ENCODE measurements at places on chromosomes 4 and X.
A peak's percentile ranks its signal among the peaks of the same experiment; 100 is the strongest.

DNA sequence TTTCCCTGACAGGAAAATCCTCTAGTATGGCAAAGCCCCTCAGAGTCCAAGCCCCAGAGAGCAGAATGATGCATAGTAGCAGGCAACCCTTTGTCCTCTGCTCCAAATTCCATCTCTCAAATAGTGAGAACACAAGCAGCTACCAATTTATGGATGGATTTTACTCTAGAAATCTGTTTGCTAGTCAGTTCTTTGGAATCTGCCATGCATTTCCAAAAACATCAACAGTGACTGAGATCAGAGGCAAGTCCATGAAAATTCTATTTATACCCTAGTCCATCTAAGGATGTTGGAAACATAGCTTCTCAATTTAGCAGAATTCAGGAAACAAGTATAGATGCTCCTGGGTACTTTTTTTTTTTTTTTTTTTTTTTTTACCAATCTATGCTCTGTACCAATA, 10.0 kb upstream of the CC2D2A start:
- DNase-seq: no peak

DNA sequence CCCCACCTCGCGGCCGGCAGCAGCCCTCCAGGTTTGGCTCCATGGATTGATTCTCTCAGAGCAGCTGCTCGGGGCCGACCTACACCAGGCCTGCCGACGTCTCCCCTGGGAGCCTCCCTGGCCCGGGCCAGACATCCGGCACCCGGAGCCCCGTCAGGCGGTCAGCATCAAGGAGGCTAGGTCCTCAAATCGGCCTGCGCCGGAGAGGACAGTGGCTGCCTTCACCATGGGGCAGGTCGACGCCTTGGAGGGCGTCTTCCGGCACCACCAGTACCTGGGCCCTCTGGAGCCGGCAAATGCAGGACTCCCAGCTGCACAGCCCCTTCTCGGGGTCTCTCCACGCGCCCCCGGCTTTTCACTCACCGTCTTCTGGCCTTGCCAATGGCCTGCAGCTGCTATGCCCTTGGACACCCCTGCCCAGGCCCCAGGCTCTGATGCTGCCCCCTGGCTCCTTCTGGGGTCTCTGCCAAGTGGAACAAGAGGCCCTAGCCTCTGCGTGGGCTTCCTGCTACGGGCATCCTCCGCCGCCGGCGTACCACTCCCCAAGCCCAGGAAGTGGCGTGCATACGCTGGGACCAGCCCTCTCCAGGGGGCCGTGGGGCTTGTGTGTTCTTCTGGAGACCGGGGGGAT, 341.8 kb downstream of the MAGEB5 start:
- DNase-seq: no peak

DNA sequence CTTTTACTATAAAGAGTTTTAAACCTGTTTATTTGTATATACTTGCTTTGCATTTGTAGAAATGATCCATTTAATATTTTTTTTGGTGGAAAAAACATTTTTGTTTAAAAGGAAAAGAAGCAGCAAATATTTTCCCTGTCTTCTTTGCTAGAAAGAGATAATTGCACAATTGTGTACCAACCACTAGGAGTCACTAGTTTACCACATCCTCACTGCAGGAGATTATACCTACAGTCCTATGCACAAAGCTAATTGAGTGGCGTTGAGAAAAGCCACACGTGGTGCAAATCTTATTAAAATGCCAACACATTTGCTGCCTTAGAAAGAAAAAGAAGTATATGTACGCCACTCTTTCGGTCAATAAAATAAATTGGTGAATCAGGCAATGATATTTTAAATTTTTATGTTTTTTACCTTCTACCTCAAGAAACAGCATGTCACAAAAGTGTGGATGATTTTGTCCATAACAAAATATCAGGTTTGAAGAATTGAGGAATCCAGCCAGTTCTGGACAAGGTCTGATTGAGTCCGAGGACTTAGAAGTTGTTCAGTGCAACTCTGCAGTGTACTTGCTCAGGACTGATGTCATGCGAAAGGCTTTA, 102.9 kb downstream of the GRXCR1 start:
- no peak for DNase-seq

DNA sequence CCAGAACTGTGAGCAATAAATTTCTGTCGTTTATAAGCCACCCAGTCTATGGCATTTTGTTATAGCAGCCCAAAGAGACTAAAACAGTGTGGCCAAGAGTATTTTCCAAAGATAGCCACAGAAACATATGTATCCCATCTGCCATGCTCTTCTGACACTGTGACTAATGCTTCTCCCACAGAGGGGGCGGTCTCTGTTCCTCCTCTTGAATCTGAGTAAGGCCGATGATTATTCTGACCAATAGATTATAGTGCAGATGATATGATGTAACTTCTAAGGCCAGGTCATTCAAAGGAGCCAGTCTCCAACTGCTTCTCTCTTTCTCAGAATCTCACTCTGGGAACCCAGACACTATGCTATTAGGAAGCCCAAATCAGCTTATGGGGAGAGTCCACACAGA, 570.7 kb downstream of the BCOR start:
- no peak for DNase-seq

- DNase-seq: no peak
These were observed 1344.3 kb downstream of the ADGRL3 start for GRCh38 chr4:62544428-62544827.

- no peak for DNase-seq
These were observed 131.6 kb downstream of the PDS5A start for GRCh38 chr4:39846120-39846519.

DNA sequence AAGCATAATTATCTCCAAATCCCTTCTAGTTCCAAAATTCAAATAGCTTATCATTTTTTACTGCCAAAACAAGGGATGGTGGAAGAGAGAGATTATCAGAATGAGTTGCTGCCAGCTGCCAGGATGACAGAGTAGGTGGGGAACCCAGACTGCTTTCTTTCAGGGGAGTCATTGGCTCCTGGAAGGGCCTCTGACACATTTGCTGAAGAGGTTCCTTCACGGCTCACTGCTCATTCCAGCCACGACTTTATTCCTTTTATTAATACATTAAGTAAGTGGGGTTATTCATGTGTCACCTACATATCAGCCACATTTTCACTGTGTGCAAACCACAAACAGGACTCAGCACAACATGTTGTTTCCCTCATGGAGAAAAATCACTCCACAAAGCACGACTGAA, 12.7 kb upstream of the SMIM43 start:
- DNase-seq: no peak

DNA sequence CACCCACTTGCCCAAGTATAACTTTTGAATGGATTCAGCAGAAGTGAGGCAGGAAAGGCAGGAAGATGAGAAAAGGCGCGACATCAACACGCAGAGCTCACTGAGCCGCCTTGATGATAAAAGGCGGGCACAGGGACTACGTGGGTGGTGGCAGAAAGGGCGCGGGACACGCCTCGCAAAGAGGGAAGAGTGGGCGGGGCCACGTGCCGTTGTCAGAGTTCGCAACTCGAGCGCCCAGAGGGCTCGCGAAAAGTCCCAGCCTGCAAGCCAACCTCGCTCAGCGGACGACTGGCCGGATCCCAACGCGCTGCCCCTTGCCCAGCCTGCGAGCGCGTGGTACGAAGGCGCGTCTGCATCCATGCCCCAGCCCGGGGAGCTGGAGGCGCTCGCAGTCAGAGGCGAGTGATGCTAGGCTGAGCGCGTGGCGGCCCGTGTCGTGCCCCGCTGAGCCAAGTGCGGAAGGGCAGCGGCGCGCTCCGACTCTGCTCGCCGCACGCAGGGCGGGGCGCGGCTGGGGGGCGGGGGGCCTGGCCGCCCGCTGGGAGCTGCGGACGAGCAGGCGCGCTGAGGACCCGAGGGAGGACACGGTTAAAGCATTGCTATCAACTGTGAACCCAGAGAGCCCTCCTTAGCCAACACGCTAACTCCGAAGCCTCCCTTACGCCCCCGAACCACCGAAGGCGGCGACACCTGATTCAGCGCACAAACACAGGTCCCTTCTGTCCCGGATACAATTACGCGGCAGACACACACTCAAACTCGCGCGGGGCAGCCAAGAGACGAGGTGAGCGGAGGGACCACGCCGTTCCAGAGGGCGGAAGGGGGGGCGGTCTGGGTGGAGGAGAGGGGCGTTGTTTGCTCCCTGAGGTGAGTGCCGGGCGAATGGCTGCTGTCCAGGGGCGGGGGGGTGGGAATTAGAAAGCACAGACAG, at the start of gene UGT8:
Gene UGT8 (plus strand): TSS at position 617 of the 931 bp plus-strand sequence. CDS start 24,074 bp downstream, outside the sequence.
- no peak for DNase-seq

GRCh38 chr4:21507439-21507838, 441.1 kb downstream of the KCNIP4 start:
- DNase-seq: no peak

- no peak for DNase-seq
These were observed 227.8 kb downstream of the DCLK2 start for GRCh38 chr4:150305995-150306394.

DNA sequence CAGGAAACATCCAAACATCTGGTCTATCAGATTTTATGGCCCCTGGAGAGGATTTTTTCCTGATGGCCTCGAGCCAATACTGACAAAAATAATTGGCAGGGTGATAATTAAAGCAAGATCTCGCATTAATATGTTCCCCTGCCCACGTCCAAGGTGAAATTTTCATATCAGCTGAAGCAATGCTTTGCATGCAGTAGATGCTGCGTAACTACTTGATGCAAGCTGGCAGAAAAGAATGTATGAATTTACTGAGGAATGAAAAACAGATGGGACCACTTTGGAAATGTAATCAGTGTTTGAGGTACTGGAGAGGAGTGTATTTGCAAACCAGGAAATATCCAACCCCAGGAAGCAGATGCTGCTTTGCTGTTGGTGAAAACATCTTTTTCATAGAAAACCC, 36.8 kb upstream of the REST start:
- no peak for DNase-seq

- no peak for DNase-seq
These were observed 99.5 kb downstream of the ADGRA3 start for GRCh38 chr4:22416403-22416802.

DNA sequence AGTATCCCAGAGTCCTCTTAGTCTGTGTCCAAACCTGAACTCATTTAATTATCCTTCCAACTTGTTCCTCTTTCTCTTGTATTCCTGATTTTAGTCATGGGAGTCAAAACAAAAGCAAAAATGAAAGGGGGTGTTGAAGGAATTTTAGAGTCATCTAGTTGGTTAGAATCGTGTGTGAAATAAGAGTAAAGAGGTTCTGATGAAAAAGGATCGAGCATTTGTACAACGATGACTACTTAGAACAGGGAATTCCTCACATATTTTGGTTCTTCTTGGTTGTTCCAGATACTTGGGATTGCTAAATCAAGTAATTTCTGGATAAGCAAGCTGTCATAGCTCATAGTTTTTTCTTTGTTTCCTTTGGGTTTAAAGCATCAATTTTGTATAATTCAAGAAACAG, 194.4 kb downstream of the BCOR start:
- no peak for DNase-seq

- DNase-seq: no peak
These were observed 72.3 kb upstream of the STIM2 start for GRCh38 chr4:26788341-26788733.

DNA sequence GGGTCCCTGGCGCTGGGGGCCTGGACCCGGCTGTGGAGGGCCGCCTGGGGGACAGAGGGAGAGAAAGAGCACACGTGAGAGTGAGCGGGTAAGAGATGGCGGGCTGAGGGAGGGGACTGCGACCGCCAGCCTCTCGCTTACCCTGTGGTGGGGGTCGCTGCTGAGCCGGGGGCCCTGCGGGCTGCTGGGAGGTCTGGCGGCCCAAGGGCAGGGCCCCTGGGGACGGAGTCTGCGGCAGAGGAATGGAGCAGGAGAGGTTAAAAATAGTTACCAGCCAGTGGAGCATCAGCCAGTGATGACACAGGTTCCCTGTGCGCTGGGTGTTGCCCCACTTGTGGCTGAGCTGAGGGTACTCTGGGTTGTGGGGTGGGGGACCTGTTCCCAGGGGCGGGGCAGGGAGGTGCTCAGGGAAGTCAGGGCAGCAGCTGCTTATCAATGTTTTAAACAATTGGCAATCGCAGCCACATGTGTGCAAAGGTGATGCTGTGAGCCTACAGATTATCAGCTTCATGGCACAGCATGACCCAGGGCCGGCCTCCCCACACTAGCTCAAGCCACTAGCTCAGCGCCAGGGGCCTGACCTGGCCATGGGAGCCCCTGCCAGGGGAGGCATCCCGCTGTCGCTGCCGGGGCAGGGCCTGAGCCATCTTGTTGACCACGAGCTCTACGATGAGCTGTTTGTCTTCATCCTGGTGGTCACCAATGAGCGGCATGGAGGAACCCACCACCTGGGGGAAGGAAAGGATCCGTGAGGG, 7.5 kb upstream of the TIMP1 start:
- no peak for DNase-seq

- no peak for DNase-seq
These were observed 37.3 kb downstream of the PSAPL1 start for GRCh38 chr4:7397206-7398103.

- DNase-seq: no peak
These were observed 55.8 kb downstream of the XAGE2 start for GRCh38 chrX:52424656-52425055.

GRCh38 chr4:178339769-178340168, 897.5 kb upstream of the AGA start:
- DNase-seq: no peak

DNA sequence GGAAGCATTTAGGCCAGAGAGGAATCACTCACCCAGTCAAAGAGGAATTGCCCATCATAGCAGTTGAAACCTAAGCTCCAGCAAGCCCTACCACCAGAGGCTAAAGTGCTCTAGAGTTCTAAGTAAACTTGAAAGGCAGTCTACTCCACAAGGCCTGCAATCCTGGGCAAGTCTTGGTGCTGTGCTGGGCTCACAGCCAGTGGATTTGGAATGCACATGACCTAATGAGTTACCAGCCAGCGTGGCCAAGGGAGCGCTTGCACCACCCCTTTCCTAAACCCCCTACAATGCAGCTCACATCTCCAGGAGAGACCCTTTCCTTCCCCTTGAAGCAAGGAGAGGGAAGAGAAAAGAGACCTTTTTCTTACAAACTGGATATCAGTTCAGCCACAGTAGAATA, 445.7 kb downstream of the GASK1B start:
- DNase-seq: no peak

GRCh38 chr4:156347412-156348075, 393.9 kb upstream of the CTSO start:
- no peak for DNase-seq

- peak; percentile 6 for DNase-seq
These were observed 7.8 kb upstream of the SH3TC1 start for GRCh38 chr4:8191136-8191747.

DNA sequence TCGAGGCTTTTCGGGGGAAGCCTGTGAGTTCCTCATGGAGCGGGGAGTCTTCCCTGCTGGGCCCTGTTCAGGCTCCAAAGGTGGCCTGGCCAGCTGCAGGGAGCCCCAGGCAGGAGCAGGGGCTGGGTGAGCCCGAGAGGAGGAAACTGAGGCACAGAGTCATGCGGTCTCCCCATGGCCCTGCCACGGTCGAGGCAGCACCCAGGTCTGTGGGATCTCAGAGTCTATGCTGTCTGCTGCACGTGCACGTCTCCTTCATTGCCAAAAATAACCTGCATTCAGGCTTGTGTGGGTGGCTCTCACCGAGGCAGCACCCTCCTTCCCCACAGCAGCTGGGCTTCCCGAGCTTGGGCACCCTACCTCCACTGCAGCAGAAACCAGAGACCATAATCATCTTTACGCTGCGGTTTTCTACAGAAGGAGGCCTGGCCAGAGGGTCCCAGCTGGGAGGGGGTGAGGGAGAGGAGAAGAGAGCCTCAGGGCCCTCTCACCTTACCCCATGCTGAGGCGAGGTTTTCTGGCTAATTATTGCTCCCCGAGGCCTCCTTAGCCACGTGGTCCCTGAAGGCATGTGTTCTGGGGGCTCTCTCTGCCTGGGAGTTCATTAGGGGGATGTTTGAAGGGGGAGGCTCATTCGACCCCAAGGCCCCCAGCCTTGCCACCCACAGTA, 64.3 kb downstream of the CPZ start:
- DNase-seq: no peak

- DNase-seq: no peak
These were observed 53.5 kb upstream of the PCDH10 start for GRCh38 chr4:133095591-133095990.

- DNase-seq: no peak
These were observed 276.8 kb downstream of the FBXW7 start for GRCh38 chr4:152258804-152259708.

Measured in hematopoietic multipotent progenitor cell treated with erythropoietin and hydrocortisone succinate and interleukin-3 and kit ligand, for 17 days (in vitro differentiated cells).